CD4-positive, CD25-positive, alpha-beta regulatory T cell (primary cell): ENCODE measurements at places on chromosomes 7 and 10.
A peak's percentile ranks its signal among the peaks of the same experiment; 100 is the strongest.

DNA sequence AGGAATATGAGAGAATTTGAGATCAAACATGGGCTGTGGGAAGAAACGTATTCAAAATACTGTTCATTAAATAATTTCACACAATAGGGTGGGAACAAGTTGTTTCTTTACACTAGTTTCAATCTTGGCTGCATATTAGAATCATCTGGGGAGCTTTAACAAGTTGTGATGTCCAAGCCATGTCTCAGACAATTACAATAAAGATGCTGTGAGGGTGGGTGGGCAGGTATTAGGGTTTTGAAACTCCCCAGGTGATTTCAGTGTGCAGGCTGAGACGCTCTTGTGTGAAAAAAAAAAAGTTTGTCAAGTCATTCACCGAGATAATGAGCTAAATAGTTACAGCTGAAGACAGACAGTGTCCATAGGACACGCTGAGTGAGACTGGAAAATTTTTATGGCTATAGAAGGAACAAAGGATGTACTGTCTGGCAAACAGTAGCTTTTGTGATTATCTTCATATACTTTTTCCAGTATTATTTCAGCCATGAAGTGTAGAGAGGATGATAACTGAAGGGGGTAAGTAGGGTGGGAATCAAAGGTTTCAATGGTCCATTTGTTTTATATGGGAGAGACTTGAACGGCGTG lies 12.6 kb upstream of the LAMB4 start:
- DNase-seq, result no peak

DNA sequence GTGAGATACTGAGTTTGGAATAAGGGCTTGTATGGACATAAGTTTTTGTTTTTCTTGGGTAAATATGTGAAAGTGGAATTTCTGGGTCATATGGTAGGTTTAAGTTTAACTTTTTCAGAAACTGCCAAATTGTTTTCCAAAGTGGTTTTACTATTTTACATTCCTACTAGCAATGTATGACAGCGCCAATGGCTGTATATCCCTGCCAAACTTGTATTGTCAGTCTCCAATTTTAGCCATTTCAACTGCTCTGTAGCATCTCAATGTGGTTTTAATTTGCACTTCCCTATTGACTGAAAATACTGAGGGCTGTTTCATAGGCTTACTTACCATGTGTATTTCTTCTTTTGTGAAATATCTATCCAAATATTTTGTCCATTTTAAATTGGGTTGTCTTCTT lies 90.5 kb upstream of the ZNF32 start:
- no peak for DNase-seq

DNA sequence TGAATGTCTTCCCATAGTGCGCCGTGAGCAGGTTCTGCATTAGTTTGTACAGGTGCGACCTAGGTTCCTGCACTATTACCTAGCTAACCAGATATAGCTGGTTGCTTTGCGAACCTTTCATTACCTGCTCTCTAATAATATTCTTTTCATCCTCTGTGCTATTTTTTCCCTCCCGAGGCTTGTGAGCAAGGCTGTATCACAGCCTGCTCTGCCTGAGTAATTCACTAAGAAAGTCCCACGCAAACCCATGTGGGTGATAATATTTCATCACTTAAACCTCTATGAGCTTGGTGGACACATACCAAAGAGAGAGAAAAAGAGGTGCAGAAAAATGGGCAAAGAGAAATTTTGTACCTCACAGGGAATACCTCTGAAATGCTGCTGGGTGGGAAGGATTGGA lies 8.4 kb downstream of the INHBA start:
- no peak for DNase-seq

DNA sequence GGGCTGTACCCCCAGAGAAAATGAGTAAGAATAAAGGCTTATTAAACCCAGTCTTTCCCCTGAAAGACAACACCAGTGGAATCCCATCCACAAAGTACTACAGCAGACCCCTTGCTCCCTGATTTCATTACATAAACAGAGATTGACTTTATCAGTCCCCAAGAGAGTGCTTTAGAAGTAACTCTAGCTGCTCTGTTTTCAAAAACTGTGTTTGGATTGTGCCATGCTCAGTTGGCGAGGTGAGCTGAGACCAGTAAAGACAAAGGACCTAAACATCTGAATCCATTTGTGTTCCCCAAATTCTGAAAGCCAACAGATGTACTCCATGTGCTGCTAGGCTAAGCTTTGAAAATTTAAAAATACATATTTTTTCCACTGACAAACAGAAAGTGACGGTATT lies 127.0 kb downstream of the ATE1 start:
- DNase-seq, result no peak

GRCh38 chr10:52541006-52541473 lies 227.0 kb downstream of the DKK1 start:
- no peak for DNase-seq

- no peak for DNase-seq
Observed at GRCh38 chr10:103598654-103599115, 105.2 kb downstream of the NEURL1 start.

GRCh38 chr7:37394158-37394557 lies 54.5 kb downstream of the ELMO1 start:
- DNase-seq, result no peak

- no peak for DNase-seq
Observed at GRCh38 chr7:75988568-75989499, 5.6 kb downstream of the TMEM120A start.

GRCh38 chr7:82284936-82285519 lies 158.5 kb downstream of the CACNA2D1 start:
- DNase-seq, result no peak

GRCh38 chr7:12249706-12250105 lies 38.6 kb downstream of the TMEM106B start:
- DNase-seq, result no peak

DNA sequence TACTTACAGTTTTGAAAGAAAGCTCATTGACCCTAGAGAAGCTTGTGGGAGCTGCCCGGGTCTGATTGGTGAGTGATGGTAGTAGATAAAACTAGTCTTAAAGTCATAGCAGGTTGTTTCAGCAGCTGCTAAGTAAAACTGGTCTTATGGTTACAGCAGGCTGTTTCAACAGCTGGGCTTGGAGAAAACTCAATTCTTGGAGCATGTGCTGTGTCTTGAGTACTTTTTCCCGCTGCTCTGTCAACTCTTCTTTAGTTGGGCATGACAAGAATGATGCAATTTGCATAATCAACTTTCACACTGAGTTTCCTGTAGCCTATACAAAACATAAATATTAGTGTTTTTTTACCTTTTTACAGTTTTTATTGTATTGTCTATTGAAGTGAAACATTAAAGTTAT lies 707.9 kb downstream of the AUTS2 start:
- no peak for DNase-seq

DNA sequence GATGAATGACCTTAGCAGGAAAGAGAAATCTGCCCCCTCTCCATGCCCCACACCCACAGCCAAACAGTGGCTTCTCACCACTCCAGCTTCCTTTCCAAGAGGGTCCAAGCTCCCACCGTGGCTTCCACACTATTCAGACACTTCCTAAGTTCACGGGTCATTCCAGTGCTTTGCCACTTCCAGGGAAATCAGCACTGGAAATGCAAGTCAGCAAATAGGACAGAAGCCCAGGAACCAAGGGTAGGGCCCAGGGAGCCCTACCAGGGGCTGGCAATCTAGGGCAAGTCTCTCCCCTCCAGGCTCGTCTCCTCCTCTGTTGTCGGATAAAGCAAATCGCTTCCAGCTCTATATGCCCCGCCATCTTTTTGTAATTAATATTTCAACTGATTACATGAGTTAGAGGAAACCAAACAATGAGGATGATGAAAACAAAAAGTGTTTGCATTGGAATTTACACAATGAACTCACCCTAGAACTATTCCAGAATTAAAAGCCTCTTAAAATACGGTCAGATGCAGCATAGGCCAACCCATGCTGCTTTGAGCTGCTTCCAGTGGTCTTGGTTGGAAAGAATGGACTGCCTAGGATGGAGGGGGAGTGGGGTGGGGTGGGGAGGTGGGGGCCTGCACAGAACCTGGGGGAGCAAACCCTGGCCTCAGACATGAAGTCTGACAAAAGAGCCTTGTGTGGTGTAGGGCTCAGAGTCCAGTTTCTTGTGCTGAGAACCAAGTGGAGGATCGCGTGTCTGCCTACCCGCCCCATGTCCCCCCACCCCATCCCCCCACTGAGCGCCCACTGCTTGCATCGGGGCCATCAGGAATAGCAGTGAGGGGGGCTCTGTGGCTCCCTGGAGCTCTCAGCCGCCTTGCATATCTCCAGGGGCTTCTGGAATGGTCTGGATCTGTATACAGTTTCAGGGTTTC lies 74.6 kb upstream of the CPXM2 start:
- DNase-seq, result no peak

- DNase-seq, result no peak
Observed at GRCh38 chr7:2761801-2762497, 73.9 kb downstream of the AMZ1 start.

DNA sequence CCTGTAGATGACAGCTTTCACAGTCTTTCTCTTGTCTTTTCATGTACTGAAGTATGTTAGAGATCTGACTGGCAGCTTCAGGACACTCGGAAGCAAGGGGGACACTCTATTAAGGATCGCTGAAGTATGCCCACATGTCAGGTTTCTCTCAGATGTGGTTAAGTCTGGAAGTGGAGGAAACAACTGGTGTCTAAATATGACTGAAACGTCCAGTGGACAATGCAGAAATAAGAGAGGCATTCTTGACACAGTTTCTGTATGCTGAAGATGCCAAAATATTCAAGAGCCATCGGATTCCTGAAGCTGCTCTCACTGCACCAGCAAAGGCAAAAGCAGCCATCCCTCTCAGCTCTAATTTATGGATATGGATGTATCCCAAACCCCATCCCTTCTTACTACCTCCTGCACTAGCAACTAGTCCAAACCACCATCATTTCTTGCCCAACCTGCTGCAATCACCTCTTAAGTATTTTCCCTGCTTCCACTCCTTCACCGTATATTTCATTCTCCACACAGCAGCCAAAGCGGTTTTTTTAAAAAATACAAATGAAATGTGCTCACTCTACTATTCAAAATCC lies 113.4 kb downstream of the REEP3 start:
- DNase-seq, result no peak

GRCh38 chr10:65565246-65565645 lies 1360.6 kb upstream of the LRRTM3 start:
- DNase-seq, result no peak

GRCh38 chr10:13100349-13101294 lies 659 bp downstream of the OPTN start:
- DNase-seq, result peak; percentile 15

- DNase-seq, result peak; percentile 70
Observed at GRCh38 chr7:26090927-26091519, 61.0 kb upstream of the NFE2L3 start.

DNA sequence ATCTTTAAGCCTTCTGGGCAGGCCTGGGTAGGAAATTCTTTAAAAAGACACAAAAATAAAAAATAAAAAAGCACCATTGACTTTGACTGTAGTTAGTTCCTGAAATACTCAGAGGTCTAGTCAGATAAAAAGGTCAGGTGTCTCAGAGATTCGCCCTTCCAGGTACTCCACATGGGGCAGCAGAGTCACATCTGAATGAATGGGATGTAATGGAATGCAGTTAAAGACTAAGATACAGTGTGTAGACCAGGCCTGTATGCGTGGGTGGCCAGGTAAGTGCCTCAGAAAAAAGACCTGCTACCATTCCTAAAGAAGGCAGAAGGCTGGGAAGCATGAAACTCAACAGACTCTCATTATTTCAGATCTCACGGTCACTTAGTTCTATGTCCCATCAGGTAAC lies 68.6 kb upstream of the SEM1 start:
- DNase-seq, result peak; percentile 1

DNA sequence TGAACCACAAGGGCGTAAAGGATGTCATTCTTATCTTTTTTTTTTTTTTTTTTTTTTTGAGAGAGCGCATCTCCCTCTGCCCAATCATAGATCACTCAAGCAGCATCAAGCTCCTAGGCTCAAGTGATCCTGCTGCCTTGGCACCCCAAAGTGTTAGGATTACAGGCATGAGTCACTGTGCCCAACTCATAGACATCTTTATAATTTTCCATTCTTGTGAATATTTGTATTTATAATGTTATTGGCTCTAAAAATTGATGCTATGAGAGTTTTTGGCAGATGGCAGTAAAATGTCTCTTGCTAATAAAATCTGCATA lies 128.7 kb downstream of the AKR1D1 start:
- DNase-seq, result no peak

DNA sequence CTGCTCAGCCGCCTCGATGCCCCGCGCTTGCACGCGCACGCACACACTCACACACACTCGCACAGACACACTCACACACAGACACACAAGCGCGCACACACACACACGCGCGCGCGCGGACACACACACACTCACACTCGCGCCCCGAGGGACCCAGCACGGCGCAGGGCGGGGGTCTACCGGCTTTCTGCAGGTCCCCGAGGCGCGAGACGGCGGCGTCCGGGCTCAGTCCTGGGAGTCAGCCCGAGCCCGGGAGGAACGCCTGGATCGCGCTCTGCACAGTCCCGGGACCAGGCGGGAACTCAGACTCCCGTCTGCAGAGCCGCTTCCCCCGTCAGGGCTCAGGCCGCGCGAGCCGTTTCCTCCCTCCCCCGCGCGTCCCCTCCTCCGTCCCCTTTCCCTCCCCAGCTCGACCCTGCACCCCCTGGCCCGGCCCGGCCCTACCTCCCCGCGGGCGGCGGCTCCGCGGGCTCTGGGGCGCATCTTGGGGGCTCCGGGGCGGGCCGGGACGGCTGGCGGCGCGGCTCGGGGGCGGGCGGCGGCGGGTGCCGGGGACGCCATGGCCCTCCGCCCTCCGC lies 464 bp downstream of the DENND2A start:
- no peak for DNase-seq

GRCh38 chr7:30901856-30902255 lies 9.8 kb upstream of the AQP1 start:
- DNase-seq, result no peak

GRCh38 chr10:85557077-85557476 lies 809.5 kb downstream of the GRID1 start:
- DNase-seq, result no peak

- DNase-seq, result no peak
Observed at GRCh38 chr7:17054206-17054605, 172.4 kb upstream of the AGR3 start.

DNA sequence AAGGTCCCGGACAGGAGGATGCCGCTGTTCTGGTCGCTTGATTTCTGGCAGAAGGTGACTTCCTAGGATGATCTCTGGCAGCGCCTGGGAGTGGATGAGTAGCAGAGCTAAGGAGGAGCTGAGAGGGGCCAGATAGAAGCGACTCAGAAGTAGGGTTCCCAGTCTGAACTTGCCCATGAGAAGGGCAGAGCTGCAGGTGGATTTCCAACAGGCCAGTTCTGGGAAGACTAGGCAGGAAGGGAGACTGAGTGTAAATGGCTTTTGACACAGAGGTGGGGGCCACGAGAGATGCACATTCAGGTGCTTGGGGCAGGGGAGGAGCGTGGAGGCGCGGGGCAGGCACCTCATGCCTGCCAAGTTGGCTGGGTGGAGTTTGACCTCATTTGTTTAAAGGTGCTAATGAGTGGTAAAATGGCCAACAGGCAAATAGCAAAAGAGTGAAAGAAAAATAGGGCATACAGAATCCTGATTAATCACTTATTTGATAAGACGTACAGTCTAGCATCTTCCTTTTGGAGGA lies 58.8 kb downstream of the SHH start:
- DNase-seq, result no peak
